ENCODE measurements at places on chromosomes 11 and 22.

DNA sequence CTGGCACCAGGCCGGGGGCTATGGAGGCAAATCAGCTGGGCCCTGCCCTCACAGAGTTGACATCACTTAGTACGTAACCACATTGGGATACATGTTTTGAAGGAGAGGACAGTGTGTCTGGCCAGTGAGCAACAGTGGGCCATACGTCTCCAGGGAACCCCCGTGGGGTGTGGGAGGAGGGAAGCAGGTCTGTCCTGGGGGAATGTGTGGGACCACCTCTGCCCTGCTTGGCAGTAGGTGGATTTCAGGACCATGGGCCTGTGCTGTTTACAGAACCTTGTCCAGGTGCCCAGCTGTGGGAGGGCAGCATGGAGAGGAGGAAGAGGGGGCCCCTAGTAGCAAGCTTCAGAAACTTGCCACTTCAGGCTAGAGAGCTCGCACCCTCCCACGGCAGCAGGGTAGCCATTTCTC lies 21.0 kb downstream of the P2RY2 start:
- DNase-seq, result no peak

- DNase-seq, result peak; percentile 63
Measured at GRCh38 chr11:66981976-66982578, 7.0 kb downstream of the C11orf86 start.

GRCh38 chr22:25782831-25783230 lies 40.8 kb downstream of the MYO18B start:
- no peak for DNase-seq

DNA sequence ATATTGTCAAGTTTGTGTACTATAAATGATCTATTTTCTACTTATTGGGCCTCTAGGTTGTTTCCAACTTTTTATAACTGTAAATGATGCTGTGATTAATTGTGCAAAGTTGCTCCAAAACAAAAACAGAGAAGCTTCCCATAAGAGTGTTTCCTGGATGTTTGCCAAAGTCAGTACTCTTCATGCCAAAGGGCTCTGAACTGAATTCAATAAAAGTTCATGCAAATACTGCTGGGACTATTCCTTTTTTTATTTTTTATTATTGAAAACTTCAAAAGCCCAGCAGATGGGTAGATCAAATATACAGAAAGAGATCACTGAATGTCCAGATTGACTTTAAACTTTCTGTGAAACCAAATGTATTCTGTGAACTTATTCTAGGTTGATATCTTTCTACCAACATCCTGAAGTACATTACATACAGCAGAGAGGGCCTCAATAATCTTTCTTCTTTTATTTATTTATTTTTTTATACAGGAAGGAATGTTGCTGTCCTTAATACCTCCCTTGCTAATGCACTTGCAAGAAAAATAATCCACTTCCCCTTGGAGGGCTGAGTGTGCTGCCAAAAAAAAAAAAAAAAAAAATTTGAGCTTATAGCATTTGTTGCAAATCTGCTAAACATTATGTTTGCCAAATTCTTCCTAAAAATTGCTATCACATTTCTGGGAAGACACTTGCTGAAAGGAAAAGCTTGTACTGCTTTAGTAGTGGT lies 53.0 kb downstream of the CTSC start:
- no peak for DNase-seq

GRCh38 chr11:69131644-69132300 lies 24.0 kb upstream of the SMIM38 start:
- no peak for DNase-seq

GRCh38 chr11:102760344-102761035 lies 19.9 kb downstream of the MMP10 start:
- no peak for DNase-seq

GRCh38 chr11:123046473-123047259 lies 15.3 kb downstream of the HSPA8 start:
- no peak for DNase-seq

DNA sequence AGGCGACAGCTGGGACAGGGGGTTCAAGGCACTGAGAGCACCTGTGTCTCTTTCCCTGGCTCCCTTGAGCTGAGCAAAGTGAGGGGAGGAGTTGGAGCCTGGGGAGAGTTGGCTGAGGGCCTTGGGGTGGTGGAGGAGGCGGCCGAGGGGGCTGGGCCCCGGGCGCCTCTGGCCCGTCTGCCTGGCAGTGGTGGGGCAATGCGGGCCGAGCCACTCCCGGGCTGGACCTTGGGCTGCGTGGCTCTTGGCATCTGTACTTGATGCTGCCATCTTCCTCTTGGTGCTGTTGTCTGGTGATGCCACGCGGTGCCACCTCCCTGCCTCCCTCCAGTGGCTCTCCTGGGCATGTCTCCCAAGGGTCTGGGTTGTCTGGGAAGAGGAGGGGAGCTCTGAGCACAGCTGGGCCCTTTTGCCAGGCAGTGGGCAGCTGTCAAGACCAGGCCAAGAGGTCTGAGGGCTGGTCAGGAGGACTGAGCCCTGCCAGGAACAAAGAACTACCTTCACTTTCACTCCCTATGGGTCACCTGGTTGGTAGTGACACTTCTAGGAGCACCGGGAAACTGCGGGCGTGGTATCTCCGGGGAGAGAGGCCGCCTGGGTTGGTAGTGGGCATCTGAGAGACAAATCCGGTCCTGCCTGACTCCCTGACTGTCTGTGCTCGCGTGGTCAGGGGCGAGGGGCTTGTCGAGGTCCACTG lies 1.3 kb downstream of the GRIK4 start:
- DNase-seq, result no peak

- DNase-seq, result no peak
Measured at GRCh38 chr22:32489377-32489776, 14.8 kb downstream of the FBXO7 start.

- no peak for DNase-seq
Measured at GRCh38 chr11:46359953-46360352, 12.7 kb downstream of the DGKZ start.

- no peak for DNase-seq
Measured at GRCh38 chr11:124861670-124862069, 3.6 kb upstream of the ROBO3 start.

GRCh38 chr11:67695606-67696005 lies 21.2 kb upstream of the ALDH3B2 start:
- no peak for DNase-seq

DNA sequence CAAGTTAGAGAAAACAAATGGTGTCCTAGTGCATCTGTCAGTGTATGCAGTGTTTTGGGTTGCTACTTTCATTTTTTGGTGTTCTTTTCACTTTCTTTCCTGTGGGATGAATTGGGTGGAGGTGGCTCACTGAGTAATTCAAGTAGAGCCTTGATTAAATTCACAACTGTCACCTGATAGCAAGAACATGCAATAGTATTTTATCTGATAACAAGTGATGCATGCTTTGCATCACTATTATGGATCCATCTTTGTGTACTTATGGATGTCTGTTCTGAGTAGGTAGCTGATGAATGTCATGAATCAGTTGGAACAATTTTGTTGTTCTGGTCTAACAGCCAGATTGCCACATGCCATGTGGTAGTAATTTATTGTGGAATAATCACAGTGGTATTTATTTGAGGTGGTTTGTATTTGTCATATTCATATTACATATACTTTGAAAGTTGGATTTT lies 87.5 kb downstream of the DDX10 start:
- DNase-seq, result no peak

GRCh38 chr22:48959496-48959895 lies 868.2 kb downstream of the BRD1 start:
- DNase-seq, result no peak

GRCh38 chr22:19457828-19458428 lies 10.4 kb upstream of the C22orf39 start:
- DNase-seq, result no peak

- DNase-seq, result no peak
Measured at GRCh38 chr11:80720295-80720694, 1279.5 kb upstream of the TENM4 start.

GRCh38 chr22:23243006-23243573 lies 62.8 kb downstream of the BCR start:
- DNase-seq, result no peak

DNA sequence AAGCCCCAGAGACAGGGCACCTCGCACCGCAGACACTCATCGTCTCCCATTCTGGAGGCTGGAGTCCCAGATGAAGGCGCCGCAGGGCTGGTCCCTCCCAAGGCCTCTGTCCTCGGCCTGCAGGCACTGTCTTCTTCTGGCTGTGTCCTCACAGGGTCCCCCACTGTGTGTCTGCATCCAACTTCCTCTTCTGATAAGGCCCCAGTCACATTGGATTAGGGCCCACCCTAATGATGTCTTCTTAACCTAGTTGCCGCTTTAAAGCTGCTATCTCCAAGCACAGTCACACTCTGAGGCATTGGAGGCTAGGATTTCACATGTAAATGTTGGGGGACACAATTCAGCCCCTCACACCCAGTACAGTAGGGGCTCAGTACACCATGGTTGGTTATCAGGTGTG lies 48.9 kb downstream of the DHCR7 start:
- no peak for DNase-seq

DNA sequence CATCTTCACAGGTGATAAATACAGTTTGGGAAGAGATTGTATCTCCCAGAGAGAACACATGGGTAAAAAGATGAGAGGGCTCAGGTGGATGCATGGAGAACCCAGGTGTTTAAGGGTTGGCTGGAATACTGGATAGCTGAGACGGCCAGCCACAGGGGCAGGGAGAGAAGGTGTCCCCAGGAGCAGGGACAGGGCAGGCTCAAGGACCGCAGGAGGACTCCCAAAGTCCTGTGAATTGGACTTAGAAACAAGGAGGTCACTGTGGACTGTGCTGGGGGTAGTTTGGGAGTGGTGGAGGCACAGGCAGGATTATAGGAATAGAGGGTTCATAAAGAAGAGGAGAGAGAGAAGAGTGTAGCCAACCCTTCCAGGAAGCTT lies 103.8 kb upstream of the PARVA start:
- DNase-seq, result no peak
